ENCODE measurements at places on chromosomes 16 and 17.

DNA sequence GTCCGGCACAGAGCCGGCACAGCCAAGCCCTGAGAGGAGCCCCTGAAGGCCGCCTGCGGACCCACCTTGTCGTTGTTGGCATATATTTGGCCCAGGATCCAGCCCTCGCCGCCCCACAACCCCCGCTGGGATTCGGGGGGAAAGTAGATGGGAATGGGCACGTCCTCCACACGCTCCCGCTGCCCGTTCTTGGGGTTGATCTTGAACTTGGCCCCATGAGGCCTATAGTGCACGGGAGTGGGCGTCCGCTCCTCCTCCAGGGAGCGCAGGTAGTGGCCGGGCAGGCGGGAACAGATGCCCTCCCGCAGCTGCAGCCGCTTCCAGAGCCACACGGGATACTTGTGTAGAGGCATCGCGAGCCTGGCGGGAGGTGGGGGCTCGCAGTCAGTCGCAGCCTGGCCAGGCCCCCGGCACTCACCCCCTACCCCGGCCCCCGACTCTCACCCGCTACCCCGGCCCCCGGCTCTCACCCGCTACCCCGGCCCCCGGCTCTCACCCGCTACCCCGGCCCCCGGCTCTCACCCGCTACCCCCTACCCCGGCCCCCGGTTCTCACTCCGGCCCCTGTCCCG is 387 bp downstream of the MRPL28 start:
- no peak for DNase-seq

- no peak for DNase-seq
Measured at GRCh38 chr17:78781893-78782304, at the start of gene CYTH1. TSS of gene CYTH1 (minus strand) at chr17:78782273. CDS start at chr17:78782223, 50 bp downstream.

- peak; percentile 70 for DNase-seq
Measured at GRCh38 chr17:75270218-75270965, 639 bp downstream of the MIF4GD start.

DNA sequence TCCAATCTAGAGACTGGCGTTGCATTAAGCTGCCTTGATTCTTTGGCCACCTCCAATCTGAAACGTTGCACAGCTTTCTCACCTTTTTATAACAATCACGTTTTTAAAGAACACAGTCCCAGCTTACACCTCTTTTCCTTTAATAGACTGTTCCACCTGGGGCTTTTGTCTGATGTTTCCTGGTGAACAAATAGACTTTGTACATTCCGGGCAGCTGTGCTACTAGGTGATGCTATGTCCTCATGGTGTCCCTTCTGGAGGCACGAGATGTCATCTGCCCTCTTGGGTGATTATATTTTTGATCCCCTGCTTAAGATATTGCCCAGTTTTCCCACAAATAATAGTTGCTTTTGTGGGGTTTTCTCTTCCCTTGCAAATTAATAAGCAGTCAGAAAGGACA is 225.5 kb downstream of the SOX9 start:
- no peak for DNase-seq

DNA sequence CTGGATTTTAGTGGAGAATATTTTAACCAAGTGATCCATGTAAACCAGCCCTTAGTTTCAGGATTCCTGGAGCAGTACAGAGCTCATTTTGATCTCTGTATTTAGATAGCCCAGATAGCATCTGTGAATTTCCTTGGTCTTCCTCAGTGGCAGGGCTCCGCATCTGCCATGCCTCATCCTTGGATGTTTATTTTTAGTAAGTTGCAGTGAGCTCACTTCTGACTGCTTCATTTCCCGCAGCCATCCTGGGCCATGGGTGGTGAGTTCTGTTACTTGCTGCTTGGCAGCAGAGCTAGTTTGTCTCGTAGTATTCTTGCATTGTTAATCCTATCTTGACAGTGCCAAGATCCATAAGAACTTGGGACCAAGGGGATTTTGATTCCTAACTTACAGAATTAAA is 33.7 kb downstream of the IST1 start:
- no peak for DNase-seq

DNA sequence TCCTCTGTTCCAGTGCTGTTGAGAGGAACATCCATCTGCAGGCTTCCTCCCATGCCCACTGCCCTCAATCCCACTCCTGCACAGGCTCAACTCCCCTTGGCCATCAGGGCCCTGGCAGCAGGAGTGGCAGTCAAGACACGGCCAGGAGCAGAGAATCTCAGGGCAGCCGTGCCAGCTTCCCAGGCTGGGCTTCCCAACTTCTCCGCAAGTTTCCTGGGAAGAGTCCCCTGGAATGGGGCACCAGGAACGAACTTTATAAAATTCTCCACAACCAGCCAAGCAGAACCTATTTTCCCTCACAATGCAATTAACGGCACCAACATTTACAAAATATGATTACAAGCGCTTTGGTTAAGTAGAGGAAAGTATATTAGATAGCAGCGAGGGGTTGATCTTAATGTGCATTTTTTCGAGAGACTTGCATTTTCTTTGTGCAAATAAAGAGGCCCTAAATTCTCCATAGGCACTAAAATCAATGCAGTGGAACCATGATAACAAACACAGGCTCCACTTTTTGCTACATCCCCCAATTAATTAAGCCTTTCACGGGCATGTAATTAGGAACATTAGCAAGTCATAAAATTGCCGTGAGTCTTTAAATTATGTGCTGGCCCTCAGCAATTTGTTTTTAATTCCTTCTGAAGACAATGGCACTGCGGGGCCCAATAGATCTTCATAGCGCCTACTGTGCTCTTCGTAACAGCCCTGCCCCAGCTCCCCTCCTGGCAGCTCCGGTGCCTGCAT is 99.9 kb upstream of the LHX1 start:
- DNase-seq = no peak

DNA sequence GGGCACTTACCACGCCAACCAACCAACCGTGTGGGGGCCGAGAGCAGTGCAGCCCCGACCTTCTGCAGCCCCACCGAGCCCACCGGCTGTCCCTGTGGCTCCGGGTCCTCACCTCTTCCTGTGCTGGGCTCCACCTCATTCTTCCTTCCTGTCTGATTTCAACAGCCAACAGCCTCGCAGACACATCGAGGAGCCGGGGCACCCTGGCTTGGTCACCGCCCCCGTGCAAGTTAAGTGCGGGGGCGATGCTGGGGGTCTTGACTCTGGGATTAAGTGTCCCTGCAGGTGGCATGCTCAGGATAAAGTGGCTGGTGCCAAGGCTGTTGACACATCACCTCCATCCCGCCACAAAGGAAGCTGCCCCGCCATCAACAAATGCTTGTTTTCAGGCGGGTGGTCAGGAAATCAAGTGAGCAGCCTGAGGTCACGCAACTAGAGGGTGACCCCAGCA is at the start of gene NLRC3:
Gene NLRC3 (minus strand): TSS at position 102 of the 451 bp plus-strand sequence. CDS start 12,367 bp downstream, outside the sequence.
- peak; percentile 79 for DNase-seq

GRCh38 chr17:78555746-78556401 is 21.3 kb downstream of the DNAH17 start:
- DNase-seq = no peak

DNA sequence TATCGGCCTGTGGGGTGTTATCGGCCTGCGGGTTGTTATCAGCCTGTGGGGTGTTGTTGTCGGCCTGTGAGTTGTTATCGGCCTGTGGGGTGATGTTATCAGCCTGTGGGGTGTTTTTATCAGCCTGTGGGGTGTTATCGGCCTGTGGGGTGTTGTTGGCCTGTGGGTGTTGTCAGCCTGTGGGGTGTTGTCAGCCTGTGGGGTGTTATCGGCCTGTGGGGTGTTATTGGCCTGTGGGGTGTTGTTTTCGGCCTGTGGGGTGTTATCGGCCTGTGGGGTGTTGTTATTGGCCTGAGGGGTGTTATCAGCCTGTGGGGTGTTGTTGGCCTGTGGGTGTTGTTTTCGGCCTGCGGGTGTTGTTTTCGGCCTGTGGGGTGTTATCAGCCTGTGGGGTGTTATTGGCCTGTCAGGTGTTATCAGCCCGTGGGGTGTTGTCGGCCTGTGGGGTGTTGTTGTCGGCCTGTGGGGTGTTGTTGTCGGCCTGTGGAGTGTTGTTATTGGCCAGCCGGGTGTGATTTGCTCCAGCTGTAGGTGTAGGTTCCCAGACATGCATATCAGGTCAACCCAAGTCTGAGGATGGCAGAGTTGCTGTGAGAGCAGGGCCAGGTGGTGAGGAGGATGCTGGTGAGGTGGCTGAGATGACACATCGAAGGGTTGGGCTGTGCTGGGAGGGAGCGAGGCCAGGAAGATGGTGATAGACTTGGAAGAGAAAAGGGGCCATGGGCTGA is 7.1 kb downstream of the TRARG1 start:
- DNase-seq = no peak

- DNase-seq = no peak
Measured at GRCh38 chr17:2700030-2700490, 11.5 kb downstream of the CLUH start.

DNA sequence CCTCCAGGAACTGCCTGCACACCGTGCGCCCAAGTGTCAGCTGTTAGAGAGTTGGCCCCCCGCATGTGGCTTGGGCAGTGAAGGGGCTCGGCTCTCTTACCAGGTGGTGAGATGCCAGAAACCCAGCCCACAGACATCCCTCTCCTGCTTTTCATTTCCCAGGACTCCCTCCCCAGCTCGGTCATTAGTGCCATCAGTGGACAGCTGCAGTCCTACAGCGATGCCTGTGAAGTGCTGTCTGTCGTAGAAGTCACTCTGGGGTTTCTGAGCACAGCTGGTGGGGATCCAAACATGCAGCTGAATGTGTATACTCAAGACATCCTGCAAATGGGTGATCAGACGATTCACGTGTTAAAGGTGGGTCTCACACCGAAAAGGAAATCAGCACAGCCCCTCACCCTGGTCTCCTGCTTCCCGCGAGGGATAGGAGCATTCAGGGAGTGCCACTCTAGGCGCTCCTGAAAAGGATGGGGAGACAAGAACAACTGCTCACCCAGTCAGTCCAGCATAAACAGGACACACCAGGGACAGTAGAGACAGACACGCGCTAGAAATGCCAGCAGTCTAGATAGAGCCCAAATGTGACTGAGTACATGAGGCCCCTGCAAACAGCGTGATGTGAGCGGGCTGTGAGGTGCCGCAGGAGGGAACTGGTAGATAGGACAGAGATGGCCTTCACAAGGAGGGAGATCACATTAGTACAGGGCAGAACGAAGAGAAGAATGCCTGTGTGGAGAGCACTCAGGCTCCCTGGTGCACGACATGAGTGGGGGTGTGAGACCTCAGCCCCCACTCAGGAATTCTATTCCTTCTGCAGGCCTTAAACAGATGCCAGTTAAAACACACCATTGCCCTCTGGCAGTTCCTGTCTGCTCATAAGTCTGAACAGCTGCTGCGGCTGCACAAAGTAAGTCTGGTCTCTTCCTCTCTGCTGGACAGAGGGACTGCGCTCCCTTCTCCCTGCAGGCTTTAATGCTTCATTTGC is 25.7 kb upstream of the ENDOV start:
- no peak for DNase-seq

GRCh38 chr17:50935221-50935995 is 69.3 kb upstream of the TOB1 start:
- no peak for DNase-seq

DNA sequence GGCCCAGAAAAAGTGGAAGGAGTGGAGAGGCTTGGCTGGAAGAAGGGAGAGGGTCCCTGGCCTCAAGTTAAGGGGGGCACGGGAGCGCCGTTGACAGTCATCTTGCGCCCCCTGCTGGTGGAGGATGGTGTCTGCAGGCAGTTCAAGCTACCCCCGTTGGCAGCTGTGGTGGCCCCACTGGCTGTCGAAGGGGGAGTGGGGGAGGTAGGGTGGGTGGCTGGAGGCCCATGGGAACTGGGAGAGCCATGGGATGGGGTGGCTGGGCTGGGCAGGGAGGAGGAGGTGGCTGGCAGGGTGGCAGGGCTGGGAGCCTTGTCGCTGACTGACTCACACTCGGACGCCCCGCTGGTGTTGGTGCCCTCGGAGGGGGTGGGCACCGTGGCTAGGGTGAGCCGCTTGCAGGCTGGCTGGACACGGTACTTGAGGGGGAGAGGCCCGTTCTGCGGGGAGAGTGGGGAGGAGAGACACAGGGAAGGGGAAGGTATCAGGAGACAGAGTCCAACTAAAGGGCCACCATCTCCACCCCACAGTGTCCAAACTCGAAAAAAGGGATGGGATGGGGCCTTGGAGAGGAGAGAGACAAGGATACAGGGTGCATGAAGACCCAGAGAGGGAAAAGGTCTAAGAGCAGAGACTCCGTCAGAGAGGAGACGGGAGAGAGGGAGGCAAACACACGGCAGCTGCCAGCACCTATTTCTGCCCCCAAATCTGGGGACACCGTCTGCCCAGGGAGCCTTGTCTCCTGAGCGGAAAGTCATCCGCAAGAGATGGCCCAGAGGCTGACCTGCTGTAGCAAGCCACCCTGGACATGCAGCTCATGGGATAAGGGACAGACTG is 5.2 kb downstream of the CISD3 start:
- DNase-seq = peak; percentile 82

DNA sequence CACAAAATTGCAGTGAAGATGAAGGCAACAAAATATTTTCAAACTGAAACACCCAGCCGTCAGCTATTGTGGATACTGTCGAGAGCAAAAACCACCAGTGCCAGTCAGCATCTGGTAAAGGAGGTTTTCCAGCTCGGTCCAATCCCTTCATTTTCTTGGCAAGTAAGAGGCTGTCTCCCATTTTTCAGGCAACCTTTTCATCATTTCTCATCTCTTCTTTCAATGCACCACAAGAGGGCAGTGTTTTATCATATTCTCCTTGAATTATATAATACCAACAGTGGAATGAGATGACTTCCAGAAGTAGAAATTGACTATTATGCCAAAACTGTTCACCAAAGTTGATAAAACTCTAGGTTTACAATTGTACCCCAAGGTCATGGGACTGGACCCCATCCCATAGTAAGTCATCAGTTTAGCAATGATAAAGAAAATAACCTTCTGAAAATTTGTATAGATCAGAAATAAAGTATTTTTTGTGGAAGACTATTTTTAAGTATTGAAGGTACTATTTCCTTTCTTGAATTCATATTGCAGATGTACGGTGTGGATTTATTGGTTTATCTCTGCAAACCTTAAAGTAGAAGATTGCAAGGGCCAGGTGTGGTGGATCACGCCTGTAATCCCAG is 16.8 kb downstream of the NQO1 start:
- no peak for DNase-seq

- no peak for DNase-seq
Measured at GRCh38 chr16:83269048-83269447, 538.7 kb upstream of the HSBP1 start.

GRCh38 chr17:18182978-18183333 is 672 bp upstream of the ALKBH5 start:
- peak; percentile 86 for DNase-seq

DNA sequence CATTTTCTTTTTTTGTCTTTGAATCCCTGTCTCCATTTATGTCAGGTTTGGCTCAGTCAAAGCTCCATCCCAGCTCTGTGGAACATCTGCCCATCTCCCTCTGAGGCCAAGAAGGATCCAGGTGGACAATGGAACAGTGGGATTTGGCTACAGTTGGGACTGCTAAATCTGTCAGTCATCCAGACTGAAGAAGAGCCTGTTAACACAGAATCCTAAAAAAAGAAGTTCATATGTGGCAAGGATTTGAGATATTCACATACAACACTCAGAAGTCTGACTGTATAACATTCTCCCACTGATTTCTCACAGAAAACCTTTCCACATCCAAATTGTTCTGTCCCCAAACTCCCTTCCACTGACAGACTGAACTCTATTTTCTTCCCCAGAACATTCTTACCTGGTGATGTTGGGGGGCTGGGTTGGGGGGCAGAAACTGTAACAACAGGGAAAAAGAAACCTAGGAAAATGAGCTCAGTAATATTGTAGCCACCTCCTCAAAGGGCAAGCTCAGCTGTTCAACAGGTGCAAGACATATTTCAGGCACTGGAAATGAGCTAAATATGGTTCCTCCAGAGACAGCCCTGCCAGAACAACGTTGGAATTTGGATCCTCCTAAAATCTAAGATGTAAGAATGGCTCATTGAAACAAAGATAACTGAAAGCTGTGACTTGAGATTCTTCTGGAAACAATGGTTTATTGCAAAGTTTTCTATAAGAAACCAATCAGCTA is 301.5 kb upstream of the CDH5 start:
- no peak for DNase-seq

- DNase-seq = peak; percentile 72
Measured at GRCh38 chr16:19071811-19072777, 4.7 kb downstream of the COQ7 start.

Measured in activated CD8-positive, alpha-beta T cell treated with anti-CD3 and anti-CD28 coated beads, Interleukin-2, amount 10 ng/mL, durations not matched to agents 7 days and 5 days (primary cell).